ENCODE measurements at places on chromosomes 3 and 15.
A peak's percentile ranks its signal among the peaks of the same experiment; 100 is the strongest.

- no peak for DNase-seq
Observed at GRCh38 chr15:52551762-52552161, 17.1 kb downstream of the ARPP19 start.

DNA sequence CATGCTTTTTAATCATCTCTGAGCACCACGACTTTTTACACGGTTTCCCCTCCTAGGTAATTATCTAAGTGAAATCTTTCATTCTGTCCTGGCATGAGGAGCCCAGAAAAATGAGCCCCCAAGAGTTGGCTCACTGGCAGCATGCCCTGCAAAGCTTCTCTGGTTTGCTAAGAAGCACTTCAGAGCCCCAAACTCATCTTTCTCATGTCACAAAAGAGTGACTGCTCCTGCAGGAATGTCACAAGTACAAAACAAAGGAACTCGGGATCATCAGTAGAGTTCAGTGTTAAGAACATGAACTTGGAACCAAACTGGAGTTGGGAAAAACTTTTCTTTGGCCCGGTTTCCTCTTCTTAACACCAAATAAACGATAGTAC lies 123.9 kb downstream of the FOXB1 start:
- DNase-seq, result no peak

- DNase-seq, result peak; percentile 60
Observed at GRCh38 chr15:81480645-81481053, 106.6 kb upstream of the TMC3 start.

- DNase-seq, result no peak
Observed at GRCh38 chr15:100107606-100108225, 234.1 kb downstream of the ADAMTS17 start.

DNA sequence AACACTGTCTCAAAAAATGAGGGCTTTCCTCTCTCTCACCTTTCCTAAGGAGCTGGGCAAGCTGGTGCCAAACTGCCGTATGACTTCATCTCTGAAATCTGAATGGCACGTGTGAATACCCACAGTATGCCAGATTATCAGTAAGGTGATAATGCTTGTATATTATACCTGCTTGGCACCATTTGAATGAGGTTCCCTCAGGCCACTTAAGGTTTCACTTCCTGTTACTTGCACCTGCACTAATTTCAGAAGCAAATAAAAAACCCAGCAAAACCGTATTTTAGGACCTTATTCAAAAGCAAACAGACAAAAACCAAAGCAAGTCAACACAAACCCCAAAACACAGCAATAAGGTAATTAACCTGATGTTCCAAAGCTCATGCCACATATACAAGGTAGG lies 19.7 kb downstream of the FOXP1 start:
- DNase-seq, result peak; percentile 84

- no peak for DNase-seq
Observed at GRCh38 chr3:124627501-124627908, 102.7 kb upstream of the UMPS start.

GRCh38 chr15:41484937-41485625 lies 8.6 kb upstream of the ITPKA start:
- DNase-seq, result no peak

GRCh38 chr3:123783811-123784210 lies 100.3 kb downstream of the MYLK start:
- no peak for DNase-seq

DNA sequence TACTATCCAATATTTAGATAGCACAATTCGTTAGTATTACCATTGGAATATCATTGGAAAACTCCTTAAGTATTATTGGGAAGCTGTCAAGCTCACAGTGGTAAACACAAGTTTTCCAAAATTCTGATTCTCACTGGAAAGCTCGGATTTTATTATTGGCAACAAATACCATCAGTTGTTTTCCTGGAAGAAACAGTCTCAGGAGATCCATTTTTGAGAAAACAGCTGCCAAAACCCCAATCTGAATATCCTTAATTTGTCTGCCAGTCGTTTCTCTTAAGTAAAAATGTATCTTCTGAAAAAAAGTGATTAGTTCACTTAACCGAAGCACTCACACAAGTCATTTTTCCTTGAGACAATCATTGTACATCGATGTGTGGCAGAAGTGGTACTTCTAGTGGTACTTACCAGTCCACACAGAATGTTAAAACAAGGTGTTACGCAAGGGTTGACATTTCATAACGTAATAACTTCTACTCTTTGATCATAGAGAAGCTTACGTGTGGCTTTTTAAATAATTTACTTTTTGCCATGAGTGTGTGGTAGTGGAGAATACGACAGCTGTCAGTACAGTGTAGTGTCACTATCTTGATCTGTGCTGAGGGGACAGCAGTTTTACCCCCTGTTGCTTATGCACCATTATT lies 74.9 kb downstream of the FAM43A start:
- no peak for DNase-seq

GRCh38 chr15:90020021-90020735 lies 19.1 kb downstream of the ZNF710 start:
- no peak for DNase-seq

- DNase-seq, result peak; percentile 74
Observed at GRCh38 chr15:58472821-58473581, 41.2 kb downstream of the LIPC start.

DNA sequence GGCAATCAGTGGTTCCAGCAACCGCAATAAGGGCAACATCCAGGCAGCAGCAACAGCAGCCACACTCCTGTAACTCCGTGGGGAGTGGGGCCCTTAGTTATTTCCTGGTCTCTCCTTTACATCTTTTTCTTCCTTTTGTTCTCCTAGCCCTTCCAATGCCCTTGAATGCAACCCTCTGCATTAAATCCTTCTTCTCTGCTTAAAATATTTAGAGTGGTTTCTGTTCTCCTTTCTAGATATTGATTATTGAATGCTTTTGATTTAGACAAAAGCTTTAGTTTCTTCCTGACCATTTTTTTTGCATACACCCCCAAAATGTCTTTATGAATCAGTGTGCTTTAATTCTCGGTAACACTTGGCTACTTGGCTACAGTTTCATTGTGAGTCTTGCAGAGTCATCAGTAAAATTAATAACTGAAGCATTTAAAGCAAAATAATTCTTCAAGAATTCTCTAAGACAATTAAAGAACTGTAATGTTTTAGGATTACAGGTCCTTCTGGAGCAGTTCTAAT lies 586.1 kb downstream of the MECOM start:
- DNase-seq, result no peak

DNA sequence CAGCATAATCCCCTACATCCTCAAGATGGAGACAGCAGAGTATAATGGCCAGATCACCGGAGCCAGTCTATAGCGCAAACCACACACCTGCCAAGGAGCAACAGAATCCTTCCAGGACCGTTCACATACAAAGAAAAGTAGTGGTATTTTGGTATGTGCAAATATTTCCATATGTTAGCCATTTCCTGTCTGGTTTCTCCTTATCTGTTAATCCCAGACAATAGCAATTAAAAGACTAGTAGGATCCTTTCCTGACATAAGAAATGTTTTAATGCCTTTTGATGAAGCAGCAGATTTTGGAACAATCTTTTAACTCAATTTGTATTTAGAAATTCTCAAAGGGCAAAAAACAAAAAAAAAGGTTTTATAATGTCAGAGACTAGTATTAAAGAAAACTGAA lies 22.2 kb downstream of the MRPS25 start:
- no peak for DNase-seq

GRCh38 chr3:13088028-13089006 lies 15.1 kb upstream of the IQSEC1 start:
- no peak for DNase-seq

DNA sequence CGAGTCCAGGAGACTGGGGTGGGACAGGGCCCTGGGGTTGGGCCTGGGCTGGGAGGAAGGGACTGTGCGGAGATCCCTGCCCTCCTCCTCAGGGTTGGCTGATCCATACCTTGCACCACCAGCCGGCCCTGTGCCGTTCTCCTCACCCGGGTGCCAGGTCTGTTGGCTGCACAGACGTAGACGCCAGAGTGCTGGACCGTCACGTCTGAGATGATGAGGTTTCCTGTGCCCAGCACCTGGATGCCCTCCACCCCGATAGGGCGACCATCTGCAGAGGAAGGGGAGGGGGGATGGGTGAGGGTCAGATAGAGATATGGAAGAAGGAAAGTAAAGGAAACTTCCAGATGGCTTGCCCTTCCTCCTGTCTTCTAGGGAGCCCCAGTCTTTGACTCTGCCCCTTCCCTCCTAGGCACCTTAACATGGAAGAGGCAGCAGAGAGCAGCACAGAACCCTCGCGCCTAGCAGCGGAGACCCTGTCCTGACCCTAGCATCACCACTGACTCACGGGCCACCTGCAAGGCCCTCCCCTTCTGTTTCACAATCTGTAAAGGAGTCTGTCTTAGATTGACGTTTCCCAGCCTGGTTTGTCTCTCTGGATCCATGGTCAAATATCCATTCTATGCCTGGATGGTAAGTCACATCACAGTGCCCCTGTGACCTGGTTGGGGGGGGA lies 28.8 kb downstream of the RNU5B-1 start:
- no peak for DNase-seq

- DNase-seq, result no peak
Observed at GRCh38 chr3:178969004-178969700, 102.5 kb downstream of the ZMAT3 start.

- DNase-seq, result no peak
Observed at GRCh38 chr3:145272684-145273083, 888.3 kb downstream of the PLOD2 start.

DNA sequence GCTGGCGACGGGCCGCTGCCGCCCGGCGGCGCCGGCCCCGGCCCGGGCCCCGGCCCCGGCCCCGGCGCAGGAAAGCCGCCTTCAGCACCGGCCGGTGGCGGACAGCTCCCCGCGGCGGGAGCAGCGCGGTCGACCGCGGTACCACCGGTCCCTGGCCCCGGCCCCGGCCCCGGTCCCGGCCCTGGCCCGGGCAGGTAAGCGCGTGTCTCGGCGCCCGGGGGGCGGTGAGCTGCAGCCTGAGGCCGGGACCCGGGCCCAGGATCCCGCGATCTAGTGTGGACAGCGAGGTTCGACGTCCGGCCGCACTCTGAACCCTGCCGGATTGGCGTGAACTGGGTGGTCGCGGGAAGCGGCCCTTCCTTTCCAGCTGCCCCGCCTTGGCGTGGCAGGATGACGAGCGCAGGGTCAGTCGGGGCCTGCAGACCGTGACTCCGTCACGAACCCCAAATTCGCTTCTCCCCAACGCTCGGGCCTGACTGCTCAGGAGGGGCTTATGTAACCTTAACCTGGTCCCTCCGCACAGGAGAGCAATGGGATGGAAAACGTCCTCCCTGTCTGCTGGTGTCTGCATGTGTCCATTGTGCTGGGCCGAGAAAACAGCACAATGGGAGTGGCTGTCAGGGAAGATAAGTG lies 472 bp downstream of the BSN start:
- no peak for DNase-seq

DNA sequence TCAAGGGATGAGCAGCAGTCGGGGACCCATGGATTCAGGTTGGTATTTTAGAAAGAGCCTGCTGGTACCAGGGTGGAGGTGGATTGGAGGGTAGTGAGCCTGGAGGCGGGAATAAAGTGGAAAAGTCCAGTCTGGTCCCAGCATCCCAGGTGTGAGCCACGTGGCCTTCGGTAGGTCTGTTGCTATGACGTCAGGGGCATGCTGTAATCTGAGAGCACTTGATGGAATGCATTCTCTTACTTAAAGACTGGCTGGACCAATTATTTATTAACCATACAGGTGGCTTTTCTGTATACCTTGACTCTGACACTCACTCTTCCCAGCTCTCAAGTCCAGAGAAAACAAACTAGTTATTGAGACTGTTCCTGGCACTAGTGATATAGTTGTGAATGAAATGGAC lies 389.9 kb upstream of the RGMA start:
- no peak for DNase-seq

- no peak for DNase-seq
Observed at GRCh38 chr3:64342940-64343688, 117.8 kb upstream of the PRICKLE2 start.

DNA sequence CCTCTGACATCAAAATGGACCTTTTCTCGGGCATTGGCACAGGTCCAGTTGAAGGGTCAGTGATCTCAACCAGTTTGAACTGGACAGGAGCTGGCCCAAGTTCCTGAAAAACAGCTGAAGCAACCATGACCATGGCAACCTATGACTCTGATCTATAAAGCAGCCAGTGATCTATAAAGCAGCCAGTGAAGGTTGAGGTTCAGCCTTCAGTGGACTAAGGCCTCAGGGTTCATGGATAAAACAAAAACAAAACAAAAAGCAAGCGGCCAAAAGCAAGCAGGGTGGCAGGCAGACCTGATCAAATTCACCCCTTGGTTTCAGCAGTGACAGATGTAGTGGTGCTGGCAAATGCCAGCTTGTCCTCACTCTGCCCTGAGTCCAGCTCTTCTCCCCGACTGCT lies 10.0 kb upstream of the CHRNB4 start:
- DNase-seq, result no peak

DNA sequence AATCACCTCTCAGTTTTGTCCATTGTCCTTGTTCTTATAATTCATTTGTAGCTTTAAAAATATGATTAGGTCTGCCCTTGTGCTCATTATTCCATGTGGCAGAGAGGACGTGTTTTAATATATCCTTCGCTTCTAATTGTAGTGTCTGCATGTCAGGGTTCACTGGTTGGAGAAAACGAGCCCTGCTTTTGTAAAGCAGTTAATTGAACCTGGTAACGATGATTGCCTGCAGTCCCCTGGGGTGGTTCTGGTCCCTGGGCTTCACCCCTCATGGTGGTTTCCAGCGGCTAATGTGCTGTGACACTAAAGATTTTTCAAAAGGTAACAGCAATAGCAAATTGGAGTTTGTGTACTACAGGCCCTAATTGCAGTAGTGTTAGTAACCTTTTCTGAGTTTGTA lies 299.6 kb downstream of the CACNA2D3 start:
- peak; percentile 71 for DNase-seq

- DNase-seq, result no peak
Observed at GRCh38 chr3:14507757-14508504, 32.2 kb downstream of the GRIP2 start.

DNA sequence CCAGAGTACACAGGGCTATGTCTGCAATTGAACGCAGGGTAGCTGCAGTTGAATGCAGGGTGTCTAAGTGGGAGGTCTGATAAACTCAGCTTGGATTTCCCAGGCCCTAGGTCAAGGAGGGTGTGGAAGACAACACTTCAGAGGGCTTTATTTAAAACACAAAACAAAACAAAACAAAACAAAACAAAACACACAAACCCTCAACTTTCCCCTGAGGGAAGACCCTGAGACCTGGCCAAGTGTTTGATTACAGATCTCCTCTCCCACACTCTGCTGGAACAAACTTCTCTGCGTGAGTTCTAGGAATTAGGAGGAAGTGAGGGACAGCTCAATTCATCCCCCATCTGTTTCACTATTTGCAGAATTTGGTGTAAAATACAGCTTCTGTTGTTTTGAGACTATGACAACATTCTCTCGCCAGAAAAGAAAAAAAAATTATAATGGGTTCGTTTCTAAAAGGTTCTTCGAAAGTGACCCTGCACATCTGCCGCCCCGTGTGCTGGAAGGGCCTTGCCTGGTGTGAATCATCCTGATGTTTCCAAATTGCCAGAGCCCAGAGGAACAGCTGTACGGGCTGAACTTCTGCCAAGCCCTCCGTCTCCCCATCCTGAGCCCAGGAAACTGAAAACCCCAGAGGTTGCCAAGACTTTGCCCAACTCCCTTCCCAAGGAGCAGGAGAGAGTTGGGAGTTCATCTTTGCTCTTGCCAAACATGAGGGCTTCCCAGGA lies 73.3 kb upstream of the RAD18 start:
- DNase-seq, result no peak

GRCh38 chr3:77685713-77686112 lies 645.8 kb downstream of the ROBO2 start:
- DNase-seq, result no peak

GRCh38 chr15:86834115-86834863 lies 754.6 kb downstream of the AGBL1 start:
- DNase-seq, result no peak

GRCh38 chr3:11392014-11392859 lies 120.0 kb downstream of the ATG7 start:
- DNase-seq, result no peak
